ENCODE measurements at places on chromosomes 12 and 14.

DNA sequence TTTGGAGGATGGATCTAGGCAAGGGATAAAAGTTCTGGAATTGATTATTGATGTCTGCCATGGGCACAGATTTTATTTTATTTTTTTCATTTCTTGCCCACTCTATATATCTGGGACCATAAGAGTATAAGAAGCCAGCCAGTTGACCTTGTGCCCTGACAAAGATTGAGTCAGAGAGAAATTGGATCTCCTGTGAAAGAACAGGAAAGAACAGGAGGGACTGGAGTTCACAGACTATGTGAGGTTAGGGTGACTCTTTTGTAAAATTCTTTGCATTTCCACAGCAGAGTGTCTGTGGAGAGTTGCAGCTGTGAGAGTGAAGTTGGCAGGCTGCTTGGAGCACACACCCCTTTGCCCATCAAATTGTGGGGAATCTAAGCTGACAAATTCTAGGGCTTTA lies 358.4 kb upstream of the TBX3 start:
- no peak for DNase-seq

DNA sequence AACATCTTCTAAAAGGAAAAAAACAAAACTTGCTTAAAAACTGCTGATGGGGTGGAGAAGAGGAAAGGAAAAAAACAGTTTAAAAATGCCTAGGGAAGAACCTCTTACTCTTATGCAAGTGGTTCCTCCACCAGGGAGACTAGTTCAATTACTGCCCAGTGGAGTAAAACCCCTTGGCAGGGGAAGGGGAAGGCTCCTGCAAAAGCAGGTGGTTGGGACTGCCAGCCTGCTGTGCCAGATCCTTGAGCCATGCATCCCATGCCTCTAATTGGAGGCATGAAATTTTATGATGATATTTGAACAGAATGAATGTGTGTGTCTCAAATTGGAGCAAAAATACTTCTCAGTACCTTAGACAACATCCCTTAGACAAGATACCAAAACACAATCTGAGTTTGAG lies 118.8 kb downstream of the FSCB start:
- no peak for DNase-seq

DNA sequence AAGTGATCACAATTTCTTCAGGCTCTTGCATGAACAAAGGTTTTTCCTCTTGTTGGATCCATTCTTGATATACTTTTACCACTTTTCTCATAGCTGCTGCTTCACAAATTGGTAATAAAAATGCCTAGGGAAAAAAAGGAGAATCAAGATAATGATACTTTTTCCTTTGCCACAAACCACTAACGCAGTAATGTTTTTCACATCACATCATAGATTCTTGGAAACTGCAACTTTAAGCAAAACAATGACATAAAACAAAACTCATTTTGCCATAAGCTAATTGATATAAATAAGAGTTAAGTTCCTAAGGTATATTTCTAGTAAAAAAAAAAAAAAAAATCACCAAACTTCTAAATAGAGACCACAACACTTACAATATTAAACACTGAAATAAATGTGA lies 66.7 kb downstream of the RALGAPA1 start:
- no peak for DNase-seq

DNA sequence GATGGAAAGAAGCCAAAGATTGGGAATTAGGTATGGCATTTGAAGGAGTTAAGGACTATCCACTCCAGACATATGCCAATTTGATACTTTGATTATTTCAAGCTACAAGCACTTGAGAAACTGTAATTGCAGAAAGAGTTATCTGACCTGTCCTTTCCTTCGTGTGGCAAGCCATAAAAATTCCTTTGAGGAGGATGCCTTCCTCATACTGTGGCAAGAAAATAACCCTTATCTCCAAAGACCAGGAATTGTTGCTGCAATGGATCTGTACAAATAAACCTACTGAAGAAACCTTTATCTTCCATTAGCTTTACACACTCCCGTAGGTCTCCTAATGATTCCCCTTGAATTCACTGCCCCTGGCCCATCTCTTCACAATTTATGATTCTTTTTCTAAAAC lies 165.1 kb upstream of the AMIGO2 start:
- no peak for DNase-seq

- no peak for DNase-seq
Observed at GRCh38 chr12:102950950-102951619, 6.4 kb upstream of the ASCL1 start.

DNA sequence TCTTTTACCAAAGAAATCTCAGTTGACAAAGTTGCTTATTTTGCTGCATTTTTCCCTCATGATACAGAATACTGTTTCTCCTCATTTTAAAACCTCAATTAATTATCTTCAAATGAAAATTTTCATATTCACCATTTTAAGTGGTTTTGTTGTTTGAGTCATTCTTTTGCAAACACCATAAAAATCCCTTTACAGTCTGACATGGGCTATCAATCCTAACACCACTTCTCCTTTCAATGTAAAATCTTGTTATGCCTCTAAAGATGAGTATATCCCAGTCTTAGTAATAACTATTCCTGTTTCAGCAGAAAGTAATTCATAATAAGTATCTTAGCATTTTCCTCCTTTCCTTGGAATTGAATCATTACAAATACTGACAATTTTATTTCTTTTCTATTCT lies 192.2 kb downstream of the SYT1 start:
- DNase-seq = no peak

DNA sequence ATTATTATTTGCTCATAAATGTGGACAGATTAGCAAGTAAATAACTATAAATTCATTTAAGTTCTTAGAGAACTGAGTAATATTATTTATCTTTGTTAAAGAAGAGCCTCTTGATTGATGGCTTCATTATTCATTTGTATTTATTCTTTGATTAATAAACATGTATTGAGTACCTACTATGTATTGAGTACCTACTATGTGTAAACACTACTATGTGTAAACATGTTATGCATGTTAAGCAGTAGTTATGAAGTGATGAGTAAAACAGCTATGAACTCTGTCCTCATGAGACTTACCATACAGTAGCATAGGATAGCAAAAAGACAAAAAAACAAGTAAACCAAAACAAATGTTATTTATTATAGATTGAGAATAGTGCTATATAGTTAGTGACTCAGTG lies 61.9 kb downstream of the MNAT1 start:
- DNase-seq = no peak

GRCh38 chr12:123062681-123063486 lies 82.4 kb downstream of the ARL6IP4 start:
- DNase-seq = no peak

DNA sequence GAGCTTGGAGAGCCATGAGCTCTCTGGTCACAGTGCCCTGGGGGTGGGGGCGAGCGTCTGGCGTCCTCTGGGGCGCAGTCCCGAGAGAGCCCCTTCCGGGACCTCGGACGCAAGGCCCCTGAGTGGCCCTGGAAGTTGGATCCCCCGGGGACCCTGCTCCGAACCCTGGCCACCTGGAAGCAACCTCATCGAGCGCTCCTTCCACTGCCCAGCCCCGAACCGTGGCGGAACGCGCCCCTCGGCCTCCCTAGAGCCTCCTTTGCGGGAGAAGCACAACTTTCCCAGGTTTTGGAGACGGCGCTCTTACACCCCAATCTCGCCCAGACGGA lies 1.2 kb downstream of the NOS1 start:
- DNase-seq = no peak

GRCh38 chr14:79598339-79598738 lies 613.0 kb downstream of the DIO2 start:
- no peak for DNase-seq

DNA sequence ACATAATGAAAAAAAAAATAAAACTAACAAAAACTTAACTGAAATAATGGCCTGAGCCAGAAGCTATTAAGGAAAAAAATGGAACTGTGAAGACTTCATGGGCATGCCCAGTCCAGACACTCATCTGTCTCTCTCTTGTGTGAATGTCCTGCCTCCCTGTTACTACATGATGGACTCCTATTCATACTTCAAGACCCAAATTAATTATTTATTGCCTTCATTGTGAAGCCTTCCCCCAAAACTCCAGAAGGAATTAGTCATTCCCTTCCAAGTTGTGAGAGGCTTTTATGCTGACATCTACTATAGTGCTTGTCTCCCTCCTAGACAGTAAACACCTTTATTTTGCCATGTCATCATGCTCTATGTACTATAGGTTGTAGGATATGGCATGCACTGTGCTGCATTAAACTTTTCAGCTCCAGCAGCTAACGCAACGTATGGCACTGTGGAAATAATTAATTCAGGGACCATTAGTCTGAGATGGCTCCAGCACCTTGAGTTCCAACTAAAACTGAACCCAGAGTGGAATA lies 25.0 kb upstream of the C12orf42 start:
- no peak for DNase-seq

- no peak for DNase-seq
Observed at GRCh38 chr12:98595243-98595988, 1.9 kb downstream of the SLC25A3 start.

- DNase-seq = no peak
Observed at GRCh38 chr12:77722536-77722935, 108.2 kb upstream of the NAV3 start.

DNA sequence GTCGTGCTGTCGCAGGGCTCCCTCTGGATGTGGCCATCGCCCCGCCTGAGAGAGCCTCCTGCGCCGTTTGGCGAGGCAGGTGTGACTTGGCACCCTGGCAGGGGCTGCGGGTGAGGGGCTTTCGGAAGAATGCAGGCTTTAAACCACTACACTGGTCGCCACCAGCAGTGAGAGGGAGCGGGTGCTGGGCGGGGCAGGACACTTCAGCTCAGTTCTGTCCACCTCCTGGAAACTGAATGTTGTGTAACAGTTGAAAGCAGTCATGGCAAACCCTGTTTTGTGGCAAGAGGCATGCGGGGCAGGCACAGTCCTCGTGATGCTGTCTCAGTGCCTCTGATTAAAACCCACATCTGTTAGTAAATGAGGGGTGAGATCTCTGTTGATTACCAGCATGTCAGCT lies 55.9 kb downstream of the AACS start:
- no peak for DNase-seq

DNA sequence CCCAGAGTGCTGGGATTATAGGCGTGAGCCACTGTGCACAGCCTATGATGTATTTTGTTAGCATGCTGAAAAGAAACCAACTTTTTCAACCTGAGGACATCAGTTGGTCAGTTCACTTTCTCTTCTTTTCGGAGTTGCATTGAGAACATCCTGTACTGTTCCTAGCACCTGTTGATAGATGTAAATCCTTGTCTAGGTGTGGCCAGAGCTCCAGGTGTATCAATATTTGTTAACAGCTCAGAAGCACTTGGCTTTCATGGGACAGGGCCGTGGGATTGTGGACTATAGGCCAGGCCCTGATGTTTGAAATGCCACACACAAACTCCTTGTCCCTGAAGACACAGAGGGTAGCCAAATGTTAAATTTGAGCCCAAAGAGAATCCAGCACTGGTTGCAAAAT lies 14.9 kb downstream of the HCAR2 start:
- DNase-seq = no peak
